ENCODE measurements at places on chromosomes 16 and 17.

GRCh38 chr16:88439706-88440105, 13.4 kb upstream of the ZFPM1 start:
- DNase-seq, result no peak

DNA sequence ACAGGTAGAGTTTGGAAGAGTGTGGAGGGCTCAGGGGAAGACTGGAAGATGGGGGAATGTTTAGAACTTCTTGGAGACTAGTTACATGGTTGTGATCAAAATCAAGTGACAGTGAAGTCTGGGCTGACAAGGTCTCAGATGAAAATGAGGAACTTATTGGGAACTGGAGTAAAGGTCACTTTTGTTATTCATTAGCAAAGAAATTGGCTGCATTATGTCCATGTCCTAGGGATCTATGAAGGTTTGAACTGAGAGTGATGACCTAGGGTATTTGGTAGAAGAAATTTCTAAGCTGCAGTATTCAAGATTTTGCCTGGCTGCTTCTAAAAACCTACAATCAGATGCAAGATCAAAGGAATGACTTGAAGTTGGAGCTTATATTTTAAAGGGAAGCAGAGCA, 747.1 kb downstream of the KCNJ2 start:
- DNase-seq, result no peak

- DNase-seq, result no peak
Observed at GRCh38 chr17:1442187-1442586, 13.8 kb downstream of the CRK start.

GRCh38 chr17:47882247-47882646, 13.8 kb upstream of the SP2 start:
- no peak for DNase-seq

DNA sequence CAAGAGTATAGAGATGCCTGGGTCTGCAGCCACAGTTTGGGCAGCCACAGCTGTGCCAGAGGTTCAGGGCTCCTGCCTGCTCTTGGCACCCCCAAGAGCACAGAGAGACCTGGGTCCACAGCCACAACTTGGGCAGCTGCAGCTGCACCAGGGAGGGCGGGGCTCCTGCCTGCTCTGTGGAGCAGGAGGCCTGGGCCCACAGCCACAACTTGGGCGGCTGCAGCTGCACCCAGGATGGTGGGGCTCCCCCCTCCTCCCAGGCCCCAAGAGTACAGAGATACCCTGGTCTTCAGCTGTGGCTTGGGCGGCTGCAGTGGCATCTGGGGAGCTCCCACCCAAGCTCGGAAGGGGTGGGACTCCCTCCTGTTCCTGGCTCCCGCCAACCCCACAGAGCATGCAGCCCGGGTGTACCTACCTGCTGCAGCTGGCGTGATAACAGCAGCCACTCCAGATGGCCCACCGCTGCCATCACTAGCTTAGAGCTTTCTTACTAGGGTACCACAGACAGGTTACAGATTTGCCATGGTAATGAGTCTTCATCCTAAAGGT, 72.7 kb downstream of the PHKB start:
- DNase-seq, result no peak

DNA sequence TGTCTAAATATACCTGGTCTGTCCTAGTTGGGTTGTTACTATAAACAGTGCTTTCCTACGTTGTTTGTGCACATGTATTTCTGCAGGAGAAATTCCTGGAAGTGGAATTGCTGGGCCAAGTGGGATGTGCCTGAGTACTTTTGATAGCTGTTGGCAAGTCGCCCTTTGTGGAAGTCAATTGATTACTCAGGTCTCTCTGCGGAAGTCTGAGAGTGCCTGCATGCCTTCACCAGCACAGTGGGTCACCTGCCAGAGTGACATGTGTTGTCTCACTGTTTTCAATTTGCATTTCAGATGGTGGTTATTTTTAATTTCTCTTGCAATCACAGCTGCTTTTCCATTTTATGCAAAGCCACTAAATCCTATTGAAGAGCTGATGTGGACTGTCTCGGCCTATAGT, 2.3 kb upstream of the MVD start:
- DNase-seq, result no peak

DNA sequence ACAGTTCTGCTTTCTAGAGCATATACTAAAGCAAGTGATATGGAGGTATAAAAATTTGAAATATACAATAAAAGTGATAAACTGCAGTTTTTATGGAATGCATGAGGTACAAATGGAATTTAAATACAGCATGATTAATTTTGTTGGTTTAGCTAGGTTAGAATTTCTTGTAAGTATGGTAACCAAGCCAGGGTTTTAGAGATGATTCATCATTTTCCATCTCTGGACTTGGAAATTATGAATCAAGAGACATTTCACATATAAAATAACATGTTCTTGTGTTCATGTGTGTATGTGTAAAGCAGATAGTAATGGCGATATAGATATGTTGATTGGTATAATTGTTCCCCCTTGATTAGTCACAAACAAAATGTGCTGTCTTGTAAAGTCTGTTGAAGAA, 1219.8 kb downstream of the CDH8 start:
- no peak for DNase-seq

- no peak for DNase-seq
Observed at GRCh38 chr16:12898551-12898950, 2.8 kb upstream of the SHISA9 start.

DNA sequence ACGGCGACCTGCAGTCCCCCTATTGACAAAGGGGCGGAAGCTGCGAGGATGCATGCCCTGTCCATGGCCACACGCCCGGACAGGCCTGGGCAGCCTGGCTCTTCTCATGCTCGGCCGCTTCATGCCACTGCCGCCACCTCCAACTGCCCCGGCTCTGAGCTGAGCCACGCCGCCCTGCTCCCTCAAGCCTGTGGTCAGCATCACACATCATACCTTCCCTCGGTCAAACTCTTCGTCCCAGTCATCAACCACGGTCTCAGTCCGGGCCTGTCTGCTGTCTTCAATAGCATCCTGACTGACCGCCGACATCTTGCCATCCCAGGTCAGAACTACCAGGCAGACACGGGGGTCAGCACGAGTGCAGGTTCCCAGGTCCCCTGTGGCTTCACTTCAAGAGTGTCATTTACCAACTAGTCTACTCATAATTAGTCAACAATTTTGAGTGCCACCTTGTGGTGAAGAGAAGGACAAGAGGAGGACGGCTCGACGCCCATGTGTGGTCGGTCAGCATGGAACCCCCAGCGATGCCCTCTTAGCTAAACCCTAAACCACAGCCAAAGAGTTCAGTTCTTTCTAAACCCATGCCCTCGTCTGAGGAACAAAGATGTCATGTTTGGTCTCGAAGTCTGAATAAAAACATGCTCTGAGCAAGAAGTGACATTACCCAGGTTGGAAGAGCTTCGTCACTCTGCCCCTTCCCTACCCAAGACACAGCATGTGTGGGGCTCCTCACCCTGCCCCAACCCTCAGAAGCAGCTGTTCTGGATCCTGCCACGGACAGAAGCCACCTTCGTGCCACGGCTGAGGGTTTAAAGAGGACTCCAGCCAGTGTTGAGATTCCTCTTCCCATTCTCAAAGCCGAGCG, 16.9 kb upstream of the CYTH1 start:
- DNase-seq, result no peak

- no peak for DNase-seq
Observed at GRCh38 chr16:66485376-66485775, 58.3 kb downstream of the BEAN1 start.

- DNase-seq, result no peak
Observed at GRCh38 chr17:56171186-56171959, 18.1 kb downstream of the ANKFN1 start.

DNA sequence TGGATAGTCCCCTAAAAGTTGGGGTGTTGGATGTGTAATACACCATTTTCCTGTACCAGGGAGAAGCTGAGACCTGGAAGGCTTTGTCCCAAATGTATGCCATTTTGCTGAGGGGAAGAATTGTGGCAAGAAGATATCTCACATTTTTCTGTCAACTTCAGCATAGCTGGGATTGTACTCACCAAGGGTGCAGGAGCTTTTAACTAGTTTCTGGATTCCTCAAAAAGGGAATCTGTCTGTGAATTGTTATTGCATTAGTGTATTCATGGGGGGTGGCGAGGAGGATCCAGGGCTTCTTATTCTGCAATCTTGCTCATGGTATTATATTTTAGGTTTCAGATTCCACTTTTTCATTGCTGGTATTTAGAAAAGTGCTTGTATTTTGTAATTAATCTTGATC, 208.2 kb upstream of the MYOCD start:
- DNase-seq, result no peak

- no peak for DNase-seq
Observed at GRCh38 chr16:3143598-3144320, 8.9 kb downstream of the ZNF213 start.

- DNase-seq, result no peak
Observed at GRCh38 chr17:82201498-82201910, 11.1 kb downstream of the CCDC57 start.

DNA sequence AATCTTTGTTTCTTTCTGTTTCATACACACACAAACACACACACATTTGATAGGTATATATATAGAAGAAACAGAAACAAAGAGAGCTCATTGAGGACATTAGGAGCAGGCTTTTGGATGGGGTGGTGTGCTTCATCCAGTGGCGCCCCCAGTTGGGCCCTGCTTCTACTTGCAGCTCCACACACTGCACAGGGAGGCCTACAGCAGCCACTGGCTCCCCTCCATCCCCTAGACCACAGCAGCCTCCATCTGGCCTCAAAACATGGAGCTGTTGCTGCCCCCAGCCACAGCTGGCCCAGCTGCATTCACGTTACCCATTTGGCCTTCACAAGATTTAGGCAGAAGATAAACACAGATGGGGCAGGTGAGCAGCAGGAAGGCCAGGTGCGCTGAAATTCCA, 33.1 kb upstream of the NF1 start:
- peak; percentile 14 for DNase-seq

- no peak for DNase-seq
Observed at GRCh38 chr16:85332175-85332574, 219.9 kb upstream of the CIBAR2 start.

GRCh38 chr17:8375738-8376259, 705 bp downstream of the KRABD2 start:
- DNase-seq, result no peak

- no peak for DNase-seq
Observed at GRCh38 chr17:58165981-58166380, 801 bp upstream of the OR4D2 start.

DNA sequence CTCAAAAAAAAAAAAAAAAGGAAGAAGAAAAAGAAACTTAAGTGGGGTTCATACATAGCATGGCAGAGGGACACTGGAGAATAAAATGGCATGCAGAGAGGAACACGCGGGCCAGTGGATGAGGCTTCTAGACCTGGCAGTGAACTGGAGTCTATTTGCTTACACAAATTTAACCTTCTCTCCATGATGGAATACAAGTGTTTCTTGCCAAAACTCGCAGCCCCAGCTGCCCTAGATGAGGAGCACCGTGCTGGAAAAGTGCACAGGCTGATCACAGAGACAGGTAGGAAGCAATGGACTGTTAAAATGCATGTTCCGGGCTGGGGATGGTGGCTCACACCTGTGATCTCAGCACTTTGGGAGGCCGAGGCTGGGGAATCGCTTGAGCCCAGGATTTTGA, 9.3 kb downstream of the SSTR2 start:
- DNase-seq, result no peak

DNA sequence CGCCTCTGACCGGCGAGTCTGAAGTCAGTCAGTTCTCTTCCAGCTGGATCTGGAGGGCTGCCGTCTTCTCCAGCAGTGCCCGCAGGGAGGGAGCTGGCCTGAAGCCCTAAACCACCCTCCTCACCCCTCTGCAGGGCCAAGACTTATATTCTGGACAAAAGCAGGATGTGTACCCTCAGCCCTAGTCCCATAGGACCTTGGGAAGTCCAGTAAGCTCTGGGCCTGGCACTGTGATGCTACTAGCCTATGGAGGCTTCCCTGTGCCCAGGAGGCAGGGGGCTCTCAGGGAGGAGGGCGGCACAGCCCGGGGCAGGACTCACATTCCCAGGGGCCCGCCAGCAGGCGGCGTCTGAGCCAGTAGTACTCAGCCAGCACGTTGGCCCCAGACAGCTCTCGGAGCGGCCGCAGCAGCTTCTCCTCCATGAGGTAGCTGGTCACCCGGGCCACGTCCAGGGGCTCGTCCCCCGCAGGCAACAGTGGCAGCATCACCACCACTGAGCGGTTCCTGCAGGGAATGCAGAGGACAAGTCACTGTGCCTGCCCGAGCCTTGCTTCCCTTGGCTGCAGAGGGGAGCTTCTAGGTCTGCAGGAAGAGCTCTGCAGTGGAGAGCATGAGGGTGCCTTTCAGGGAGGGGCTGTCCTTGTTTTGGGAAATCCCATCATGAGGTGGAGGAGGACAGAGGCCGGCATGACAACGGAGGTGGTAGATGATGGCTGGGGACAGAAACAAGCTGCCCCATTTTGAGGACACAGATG, 41.7 kb downstream of the RMI2 start:
- DNase-seq, result no peak

- DNase-seq, result no peak
Observed at GRCh38 chr16:88192601-88193000, 190.2 kb upstream of the ZNF469 start.

GRCh38 chr16:12133729-12134128, 157.2 kb downstream of the SNX29 start:
- no peak for DNase-seq

- no peak for DNase-seq
Observed at GRCh38 chr17:49000943-49001342, 3.8 kb downstream of the IGF2BP1 start.

DNA sequence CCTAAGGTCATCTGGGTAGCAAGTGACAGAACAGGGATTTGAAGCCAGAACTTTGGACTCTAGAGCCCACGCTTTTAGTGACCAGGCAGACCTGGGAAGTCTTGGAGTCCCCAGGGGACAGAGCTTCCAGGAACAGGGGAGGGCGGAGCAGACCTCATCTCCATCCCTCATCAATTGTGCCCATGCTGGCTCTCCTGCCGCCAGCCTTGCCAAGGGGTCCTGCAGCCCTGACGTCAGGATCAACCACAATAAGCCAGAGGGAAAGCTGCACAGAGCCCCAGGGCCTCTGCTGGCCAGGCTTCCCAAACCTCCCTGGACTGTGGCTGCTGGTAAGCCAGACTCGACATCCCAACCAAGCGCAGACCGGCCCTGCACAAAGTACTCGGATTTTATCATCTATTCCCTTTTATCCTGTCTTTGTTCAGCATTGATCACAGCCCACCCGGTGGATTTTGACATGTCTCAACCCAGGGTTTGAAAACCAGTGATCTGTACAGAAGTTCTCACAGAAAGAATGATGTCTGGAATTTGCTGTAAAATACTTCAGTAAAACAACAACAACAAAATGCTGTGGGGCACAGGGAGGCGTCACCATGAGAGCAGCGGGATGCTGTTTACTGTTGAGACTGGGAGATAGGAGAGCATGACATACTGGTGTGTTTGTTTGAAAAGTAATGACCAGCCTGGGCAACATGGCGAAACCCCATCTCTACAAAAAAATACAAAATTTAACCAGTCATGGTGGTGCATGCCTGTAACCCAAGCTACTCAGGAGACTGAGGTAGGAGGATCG, 11.8 kb downstream of the C16orf74 start:
- no peak for DNase-seq

GRCh38 chr17:9468532-9468931, 107.1 kb downstream of the STX8 start:
- DNase-seq, result no peak

DNA sequence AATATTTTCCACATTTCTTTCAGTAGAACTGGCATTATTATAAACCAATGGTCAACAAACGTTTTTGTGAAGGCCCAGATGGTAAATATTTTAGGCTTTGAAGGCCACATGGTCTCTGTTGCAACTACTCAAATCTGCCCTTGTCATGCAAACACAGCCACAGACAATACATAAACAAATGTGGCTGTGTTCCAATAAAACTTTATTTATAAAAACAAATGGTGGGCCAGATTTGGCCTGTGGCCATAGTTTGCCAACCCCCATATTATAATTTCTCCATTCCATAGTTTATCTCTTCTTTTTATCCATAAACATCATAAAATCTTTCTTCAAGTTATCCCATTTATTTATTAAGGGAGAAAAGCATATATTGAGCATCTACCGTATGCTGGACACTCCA, 98.8 kb downstream of the CDYL2 start:
- no peak for DNase-seq
